ENCODE measurements at places on chromosomes 6 and 20.

DNA sequence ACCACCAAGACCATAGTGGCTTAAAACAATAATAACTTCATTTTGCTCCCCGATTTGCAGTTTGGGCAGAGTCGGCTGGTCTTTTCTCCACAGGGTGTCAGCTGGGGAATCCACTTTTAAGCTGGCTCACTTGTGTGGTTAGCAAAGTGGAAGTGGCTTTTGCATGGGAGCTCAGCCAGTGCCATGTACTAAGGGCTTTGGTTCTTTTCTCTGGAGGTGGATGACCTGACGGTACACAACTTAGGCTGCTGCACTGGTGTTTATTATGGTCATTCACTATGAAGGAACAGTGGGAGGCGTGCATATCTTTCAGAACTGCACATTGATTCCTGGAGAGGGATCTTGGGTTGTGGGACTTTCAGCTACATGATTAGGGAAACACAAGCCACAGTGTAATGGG lies 141.0 kb downstream of the OR2B2 start:
- DNase-seq: no peak

DNA sequence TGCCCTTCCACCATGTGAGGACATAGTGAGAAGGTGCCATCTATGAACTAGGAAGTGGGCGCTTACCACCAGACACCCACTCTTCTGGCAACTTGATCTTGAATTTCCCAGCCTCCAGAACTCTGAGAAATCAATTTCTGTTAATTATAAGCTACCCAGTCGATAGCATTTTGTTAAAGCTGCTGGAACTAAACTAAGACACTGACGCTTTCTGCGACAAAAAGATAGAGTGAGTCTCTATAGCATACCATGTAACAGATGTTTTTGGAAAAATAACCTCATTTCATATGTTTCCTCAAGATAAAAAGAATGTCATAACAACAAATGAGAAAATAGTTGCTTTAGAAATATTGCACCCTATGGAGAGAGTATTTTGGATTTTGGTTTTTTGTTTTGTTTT lies 15.4 kb upstream of the SMIM13 start:
- DNase-seq: no peak

DNA sequence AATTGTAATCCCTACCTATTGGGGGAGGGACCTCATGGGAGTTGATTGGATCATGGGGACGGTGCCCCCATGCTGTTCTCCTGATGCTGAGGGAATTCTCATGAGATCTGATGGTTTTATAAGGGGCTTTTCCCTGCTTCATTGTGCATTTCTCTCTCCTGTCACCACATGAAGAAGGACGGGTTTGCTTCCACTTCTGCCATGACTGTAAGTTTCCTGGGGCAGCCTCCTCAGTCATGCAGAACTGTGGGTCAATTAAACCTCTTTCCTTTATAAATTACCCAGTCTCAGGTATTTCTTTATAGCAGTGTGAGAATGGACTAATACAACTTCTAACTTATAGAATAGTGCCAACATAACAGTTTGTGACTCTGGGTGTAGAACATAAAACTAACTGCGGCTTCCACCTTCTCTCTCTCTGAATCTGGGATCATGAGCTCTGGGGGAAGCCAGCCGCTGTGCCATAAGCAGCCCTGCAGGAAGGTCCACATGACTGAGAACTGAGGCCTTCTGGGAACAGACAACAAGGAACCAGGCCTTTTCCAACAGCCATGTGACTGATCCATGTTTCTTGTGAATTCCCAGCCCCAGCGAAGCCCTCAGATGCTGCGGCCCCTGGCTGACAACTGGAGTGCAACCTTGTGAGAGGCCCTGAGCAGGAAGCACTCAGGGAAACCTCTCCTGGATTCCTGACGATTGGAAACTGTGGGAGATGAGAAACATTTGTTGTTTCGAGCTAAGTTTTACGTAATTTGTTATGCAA lies 3.4 kb upstream of the HLA-A start:
- DNase-seq: no peak

DNA sequence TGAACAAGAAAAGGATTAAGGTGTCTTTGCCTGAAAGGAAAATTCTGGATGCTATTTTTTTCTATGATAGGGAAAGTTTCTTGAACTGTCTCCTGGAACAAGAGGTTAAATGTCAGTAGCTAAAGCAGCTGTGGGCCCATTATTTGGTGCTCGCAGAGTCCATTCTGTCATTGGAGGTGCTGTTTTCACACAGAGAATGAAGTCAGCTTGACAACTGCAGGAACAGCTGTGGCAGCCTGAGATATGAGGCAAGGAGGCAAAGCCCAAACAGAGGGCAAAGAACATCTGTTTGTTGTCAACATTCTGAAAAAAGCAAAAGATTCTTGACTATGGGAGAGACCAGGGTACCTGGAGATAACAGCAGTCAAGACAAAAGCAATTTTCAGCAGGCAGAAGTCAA lies 548.2 kb downstream of the KIF16B start:
- DNase-seq: peak; percentile 36

DNA sequence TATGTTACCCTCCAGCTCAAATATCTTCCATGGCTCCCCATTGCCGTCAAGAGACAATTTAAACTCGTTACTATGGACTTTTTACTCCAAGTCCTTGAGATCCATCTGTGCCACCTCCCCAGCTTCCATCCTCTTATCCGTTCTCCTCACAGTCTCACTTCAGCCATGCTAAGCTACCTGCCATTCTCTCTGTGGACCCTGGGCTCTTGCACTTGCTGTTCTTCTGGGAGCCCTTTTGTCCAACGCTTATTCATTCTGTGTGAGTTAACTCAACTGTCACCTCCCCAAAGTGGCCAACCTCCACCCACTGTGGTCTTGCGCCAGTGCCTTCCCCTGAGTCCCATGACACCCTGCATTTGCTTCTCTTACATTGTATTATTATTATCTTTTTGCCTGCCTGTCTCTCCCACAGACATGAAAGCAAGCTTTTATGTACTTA lies 132.4 kb downstream of the BCAS1 start:
- no peak for DNase-seq

- DNase-seq: peak; percentile 78
These were observed 160.0 kb downstream of the TBXT start for GRCh38 chr6:166007349-166008263.

Measured in right hindlimb (tissue), 1 donor.